ENCODE measurements at places on chromosomes 1 and 21.
A peak's percentile ranks its signal among the peaks of the same experiment; 100 is the strongest.

GRCh38 chr1:175005085-175005783 is 5.5 kb downstream of the CACYBP start:
- no peak for DNase-seq

DNA sequence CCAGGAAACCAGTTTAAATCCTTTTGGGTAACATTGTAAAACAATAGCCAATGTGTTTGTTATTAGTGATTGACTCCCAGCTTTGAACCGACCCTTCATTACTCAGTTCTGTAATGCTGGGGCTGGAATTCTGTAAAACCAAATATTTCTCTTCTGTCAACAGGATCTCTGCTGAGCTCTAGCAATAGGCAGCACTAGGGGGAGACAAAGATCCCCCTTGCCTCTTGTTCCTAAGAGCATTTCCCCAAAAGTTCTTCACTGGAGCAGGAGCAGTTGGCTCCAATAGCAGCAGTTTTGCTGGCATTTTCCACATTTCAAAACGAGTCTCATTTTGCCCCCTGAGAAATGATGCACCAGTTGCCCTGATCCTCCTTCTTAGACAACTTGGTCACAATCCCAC is 1671.1 kb downstream of the MRPL39 start:
- DNase-seq, result peak; percentile 23

- DNase-seq, result no peak
Measured at GRCh38 chr21:34276711-34277425, 86.9 kb upstream of the KCNE2 start.

- DNase-seq, result no peak
Measured at GRCh38 chr1:168550971-168551370, 7.2 kb upstream of the XCL2 start.

- DNase-seq, result peak; percentile 24
Measured at GRCh38 chr1:23838401-23838866, 13.2 kb upstream of the HMGCL start.

GRCh38 chr1:65310078-65310587 is 790 bp downstream of the DNAJC6 start:
- peak; percentile 79 for DNase-seq

DNA sequence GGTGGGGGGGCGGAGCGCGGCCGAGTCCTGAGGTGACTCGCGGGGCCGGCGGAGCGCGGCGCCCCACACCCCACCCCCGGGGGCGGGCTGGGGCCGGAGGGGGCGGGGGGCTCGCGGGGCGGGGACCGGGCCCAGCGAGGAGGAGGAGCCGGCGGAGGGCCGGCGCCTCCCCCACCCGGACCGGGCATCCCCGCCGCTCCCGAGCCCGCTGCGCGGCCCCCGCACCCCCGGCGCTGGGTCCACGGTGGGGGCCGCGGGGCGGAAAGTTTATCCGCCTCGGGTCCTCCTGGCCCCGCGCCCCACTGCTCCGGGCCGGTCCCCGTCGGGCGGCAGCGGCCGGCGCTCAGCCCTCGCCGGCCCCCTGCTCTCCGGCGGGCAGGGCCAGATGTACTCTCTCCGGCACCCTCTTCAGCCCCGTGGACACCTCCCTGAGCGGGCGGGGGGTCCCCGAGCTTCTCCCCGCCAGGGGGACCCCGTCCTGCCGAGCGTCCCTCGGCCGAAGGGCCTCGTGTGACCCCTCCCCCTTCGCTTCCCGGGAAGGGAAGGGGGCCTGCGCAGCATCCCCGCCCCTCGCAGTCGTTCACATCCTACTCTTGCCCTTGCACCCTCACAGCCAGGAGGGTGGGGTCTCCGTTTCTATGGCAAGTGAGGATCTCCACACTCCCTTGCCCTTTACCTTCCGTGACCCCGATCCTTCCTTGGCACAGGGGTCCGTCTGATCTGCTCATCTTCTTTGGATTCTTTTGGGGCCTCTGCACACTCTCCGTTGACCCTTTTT is 663 bp downstream of the CAMTA1 start:
- DNase-seq, result no peak

- no peak for DNase-seq
Measured at GRCh38 chr1:197557302-197557701, 218.0 kb downstream of the DENND1B start.

DNA sequence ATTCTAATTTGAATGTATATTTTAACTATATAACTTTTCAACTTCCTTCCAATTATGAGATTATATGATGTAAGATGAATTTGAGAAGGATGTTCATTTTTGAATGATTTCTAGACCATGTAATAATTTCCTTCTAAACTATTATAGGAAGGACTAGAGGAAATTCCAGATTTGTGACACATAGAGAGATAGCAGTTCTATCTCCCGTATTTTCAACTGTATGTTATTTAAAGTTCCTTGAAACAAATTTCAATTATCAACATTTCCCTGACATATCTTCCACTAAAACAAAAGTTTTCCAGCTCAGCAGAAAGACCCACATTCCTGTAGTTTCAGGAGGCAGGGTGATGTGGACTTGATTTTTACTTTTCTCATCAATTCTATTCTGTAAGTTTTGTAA is 396.7 kb upstream of the C1orf87 start:
- DNase-seq, result no peak

- no peak for DNase-seq
Measured at GRCh38 chr1:213530611-213531320, 457.0 kb upstream of the PROX1 start.

DNA sequence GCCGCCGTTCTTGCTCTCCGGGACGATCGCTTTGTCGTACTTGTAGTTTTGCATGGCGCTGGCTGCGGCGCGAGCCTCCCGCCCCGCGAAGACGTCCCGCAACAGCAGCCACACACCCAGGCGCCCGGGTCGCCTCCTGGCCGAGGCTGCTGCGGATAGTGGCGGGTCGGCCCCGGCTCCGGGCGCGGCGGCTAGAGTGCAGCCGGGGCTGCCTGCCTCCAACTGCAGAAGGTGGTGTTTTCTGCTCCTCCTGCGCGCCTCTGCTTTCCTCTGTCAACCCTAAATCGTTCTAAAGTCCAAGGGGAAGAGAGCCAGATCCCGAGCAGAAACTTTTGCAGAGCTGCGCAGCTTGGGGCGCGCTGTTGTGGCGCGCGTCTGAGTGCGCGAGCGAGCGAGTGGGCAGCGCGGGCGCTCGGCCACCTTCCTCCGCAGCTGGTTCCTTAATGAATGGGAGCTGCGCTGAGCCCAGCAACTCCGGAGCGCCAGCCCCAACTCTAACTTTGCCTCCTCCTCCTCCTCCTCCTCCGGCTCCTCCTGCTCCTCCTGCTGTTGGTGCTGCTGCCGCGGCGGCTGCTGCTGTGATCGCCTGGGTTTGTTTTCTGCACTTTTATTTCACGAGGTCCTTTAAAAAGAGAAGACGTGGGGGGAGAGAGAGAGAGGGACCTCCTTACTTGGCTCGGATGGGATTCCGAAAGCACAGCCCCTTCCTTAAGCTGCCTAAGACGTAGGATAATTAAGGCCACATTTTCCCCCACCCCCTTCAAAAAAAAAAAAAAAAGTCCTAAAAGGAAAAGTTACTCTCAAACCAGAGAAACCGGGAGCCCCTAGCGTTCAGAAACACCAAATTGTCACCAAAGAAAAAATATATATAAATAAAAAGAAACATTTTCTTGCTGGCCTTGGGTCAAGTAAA is at the start of gene PLPP3:
Gene PLPP3, minus strand, starts transcription at position 601 of the 913 bp plus-strand sequence. Its CDS starts 547 bp downstream, at position 54.
- peak; percentile 60 for DNase-seq

DNA sequence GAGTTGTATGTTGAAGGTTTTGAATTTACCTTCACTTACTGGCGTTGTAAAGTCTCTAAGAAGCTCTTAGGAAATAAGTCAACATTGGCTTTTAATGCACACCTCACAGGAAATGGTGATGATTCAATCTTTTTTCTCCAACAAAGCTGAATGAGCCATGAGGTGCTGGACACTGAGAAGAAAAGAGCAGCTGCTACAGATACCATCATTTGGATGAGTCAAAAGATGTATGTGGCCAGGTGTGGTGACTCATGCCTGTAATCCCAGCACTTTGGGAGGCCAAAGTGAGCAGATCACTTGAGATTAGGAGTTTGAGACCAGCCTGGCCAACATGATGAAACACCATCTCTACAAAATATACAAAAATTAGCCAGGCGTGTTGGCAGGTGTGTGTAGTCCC is 3.3 kb upstream of the IL23R start:
- no peak for DNase-seq

DNA sequence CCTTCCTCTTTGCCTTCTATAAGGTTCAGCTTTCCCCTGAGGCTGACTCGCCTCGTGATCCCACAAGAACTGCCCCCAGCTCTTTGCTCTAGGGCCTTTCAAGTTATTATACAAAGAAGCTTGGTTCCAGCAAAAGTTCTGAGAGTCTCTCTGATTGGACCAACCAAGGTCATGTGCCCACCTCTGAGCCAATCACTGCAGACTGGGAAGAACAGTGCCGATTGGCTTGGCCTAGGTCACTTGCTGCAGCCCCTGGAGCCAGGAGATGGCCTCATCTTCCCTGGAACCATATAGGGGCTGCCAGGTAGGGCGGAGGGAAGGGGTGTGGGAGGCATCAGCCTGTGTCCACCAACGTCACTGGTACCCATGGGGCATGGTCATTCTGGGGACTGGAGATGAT is 22.8 kb downstream of the TAS1R2 start:
- no peak for DNase-seq

GRCh38 chr1:216314379-216315095 is 108.7 kb downstream of the USH2A start:
- DNase-seq, result no peak

DNA sequence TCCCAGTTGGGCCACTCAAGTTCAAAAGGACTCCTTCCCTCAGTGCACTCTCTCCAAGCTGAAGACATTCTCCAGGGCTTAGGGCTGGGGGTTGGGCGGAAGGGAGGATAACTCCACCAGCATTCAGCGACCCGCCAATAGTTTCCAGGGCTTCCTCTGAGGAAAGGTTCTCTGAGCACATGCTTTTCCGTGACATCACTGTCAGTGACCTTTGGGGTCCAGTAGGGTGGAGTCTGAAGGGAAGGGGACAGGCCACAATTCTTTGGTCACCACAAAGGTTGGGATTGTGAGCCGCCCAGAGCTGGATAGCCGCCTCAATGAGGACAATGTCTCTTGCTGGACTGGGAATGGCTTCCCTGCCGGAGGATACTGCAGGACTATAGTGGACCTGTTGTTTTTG is 22.8 kb upstream of the RXRG start:
- no peak for DNase-seq

DNA sequence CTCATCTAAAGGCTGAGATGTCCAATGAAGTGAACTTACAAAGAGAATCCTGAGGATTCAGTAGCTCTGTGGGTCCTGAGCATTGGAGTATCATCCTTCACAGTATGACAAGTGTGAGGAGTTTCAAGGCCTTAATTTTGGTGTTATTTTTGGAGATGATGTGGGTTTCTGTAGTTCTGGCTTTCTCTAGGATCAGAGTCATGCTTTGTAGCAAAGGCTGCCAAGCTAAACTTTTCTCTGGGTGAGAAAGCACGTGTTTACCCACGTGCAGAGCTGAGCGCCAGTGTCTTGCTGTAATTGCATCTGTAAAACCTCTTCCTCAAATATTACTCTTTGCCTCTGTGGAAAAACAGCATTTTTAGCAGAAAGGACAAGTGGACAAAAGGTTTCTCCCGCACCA is 387.8 kb upstream of the LYPLAL1 start:
- DNase-seq, result no peak

- DNase-seq, result no peak
Measured at GRCh38 chr1:10061276-10061675, 28.5 kb downstream of the UBE4B start.

- no peak for DNase-seq
Measured at GRCh38 chr1:171799166-171799565, 17.7 kb downstream of the METTL13 start.

GRCh38 chr1:172875892-172876291 is 174.8 kb downstream of the TNFSF18 start:
- no peak for DNase-seq

- no peak for DNase-seq
Measured at GRCh38 chr1:234958066-234958705, 170.5 kb downstream of the TOMM20 start.

DNA sequence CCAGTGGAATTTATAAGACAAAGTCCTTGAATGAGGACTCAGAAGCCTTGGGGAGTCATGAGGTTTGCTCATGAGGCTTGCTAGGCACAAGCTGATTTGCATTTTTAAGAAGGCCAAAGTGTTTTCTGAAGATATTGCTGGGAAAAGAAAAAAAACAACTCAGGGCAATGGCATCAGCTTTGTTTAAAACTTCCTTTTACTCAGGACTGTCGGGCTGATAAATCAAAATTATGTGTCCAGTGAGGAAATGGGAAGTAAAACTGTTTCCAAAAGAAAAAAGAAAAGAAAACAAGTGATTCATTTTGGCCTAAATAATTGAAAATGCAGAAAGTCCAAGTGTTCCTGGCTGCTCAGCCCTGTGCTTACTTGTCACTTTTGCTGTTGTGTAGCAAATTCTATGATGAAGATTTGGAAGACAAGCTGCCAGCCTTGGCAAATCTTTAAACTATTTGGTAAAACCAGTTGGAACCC is 282.4 kb downstream of the HLX start:
- no peak for DNase-seq

GRCh38 chr21:44285138-44285992 is at the start of gene AIRE:
AIRE (plus strand) TSS chr21:44285876; CDS start chr21:44286007, 131 bp downstream.
- no peak for DNase-seq

DNA sequence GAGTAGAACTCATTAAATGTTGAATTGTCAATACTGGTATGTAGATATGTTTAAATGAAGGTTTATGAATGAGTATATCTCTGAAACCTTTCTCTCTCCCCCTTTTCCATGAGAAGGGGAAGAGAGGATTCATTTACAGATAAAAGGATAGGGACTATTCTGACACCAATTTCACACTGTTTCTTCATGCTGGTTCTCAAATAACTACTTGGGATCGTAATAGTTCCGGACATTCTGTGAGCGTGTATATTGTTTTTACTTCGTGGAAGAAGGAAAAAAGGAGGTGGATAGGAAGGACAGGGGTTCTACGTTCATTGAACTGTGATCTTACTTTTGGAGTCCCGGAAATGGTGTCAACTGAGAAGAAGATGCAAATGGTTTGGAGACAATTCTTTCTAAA is 284.2 kb downstream of the GRIK1 start:
- no peak for DNase-seq

- DNase-seq, result no peak
Measured at GRCh38 chr1:156431769-156432668, 63.0 kb downstream of the RHBG start.

GRCh38 chr1:13801655-13802486 is 101.9 kb downstream of the PRDM2 start:
- DNase-seq, result no peak

DNA sequence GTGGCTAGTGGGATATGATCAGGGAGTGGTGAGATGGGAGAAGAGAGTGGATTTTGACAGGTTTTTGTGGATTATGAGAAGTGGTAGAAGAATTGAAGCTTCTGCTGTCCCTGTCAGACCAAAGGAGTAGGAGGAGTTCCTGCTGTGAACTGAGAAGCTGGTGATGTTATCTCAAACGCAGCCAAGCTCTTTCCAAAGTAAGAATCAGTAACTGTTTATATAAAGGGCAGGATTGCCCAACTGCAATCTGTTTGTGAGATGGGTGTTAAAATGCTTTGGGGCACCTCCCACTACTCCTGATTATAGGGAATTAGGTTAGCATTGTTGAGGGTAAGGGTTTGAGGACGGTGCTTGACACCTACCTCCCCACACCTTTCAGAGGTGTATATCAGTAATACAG is 60.5 kb upstream of the USP25 start:
- no peak for DNase-seq

GRCh38 chr1:40476924-40477677 is at the start of gene ZFP69:
ZFP69 (plus strand) TSS chr1:40477290; CDS start chr1:40479362, 2,072 bp downstream.
- peak; percentile 30 for DNase-seq
